ENCODE measurements at places on chromosomes 2 and 18.

- DNase-seq: no peak
Observed at GRCh38 chr2:83109284-83109683, 1349.8 kb downstream of the SUCLG1 start.

- DNase-seq: no peak
Observed at GRCh38 chr2:46267616-46268015, 29.6 kb upstream of the EPAS1 start.

DNA sequence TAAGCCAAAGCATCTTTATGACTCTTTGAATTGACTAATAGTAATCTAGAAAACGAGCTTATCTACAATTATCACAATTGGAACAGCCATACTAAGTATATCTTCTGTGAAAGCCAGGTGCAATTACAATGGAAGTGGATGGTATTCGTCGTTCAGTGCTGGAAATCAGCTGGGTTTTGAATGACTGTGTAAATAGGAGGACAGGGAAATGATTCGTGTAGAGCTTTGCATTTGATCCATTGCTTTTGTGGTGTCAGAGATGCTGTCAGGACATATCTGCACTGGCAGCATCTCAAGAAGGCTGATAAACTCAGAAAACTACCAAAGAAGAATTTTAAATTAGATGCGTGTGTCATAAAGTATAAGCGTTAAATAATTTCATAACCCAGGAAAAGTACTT lies 187.1 kb downstream of the ZNF407 start:
- DNase-seq: no peak

GRCh38 chr2:157441072-157441454 lies 2.8 kb downstream of the CYTIP start:
- no peak for DNase-seq

GRCh38 chr18:48548921-48549320 lies 10.1 kb downstream of the CTIF start:
- no peak for DNase-seq

- DNase-seq: no peak
Observed at GRCh38 chr2:50763776-50764175, 268.2 kb downstream of the NRXN1 start.

GRCh38 chr18:10839421-10839820 lies 309.9 kb downstream of the PIEZO2 start:
- DNase-seq: no peak

- no peak for DNase-seq
Observed at GRCh38 chr2:64203131-64203857, 59.1 kb upstream of the PELI1 start.

GRCh38 chr2:221969087-221969829 lies 329.5 kb downstream of the PAX3 start:
- peak; percentile 21 for DNase-seq

DNA sequence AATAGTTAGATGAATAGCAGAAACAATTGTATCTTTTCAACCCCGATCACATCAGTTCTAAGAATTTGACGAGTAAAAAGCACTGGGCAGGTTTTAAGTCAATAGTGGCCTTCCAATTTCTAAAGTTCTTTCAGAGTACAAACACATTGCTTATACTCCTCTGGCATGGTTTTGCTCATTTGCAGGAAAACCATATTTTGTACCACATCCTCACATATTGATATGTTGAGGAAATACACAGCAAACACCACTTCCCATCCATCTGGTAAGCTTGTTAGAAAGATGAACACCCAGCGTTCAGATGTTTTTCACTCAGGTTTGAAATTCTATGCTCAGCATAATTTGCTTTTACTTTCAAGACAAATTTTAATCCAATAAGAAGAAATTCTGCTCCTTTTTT lies 344.6 kb upstream of the ACVR2A start:
- DNase-seq: no peak

DNA sequence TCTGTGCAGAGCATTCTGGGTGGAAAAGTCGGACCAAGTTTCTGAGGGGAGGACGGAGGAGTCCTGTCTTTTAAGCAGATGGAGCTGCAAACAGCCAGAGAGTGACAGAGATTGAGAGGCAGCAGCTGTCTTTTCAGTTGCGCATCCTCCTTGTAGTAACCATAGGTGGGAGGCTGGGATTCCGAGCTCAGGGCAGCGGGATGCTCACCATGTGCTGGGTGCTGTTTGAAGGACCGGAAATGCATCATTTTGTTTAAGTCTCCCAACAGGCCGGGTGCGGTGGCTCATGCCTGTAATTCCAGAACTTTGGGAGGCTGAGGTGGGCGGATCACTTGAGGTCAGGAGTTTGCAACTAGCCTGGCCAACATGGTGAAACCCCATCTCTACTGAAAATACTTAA lies 93.4 kb downstream of the AGAP1 start:
- no peak for DNase-seq

DNA sequence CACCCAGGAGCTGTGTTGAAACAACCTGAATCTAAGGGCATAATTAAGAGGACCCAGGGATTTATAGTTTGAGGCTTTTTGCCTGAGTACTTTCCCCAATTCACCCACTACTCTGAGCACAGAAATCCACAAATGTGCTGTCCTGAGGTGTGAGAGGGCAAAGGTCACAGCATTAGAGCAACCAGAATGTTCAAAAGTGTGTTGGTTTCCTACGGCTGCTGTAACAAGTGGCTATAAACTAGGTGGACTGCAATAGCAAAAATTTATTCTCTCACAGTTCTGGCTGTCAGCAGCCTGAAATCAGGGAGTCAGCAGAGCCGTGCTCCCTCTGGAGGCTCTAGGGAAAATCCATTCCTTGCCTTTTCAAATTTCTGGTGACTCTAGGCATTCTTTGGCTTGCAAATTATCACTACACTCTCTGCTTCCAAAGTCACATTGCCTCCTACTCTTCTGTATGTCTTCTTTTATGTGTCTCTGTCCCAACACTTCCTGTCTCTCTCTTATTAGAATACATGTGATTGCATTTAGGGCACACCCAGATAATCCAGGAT lies 91.4 kb upstream of the TACR1 start:
- DNase-seq: no peak

DNA sequence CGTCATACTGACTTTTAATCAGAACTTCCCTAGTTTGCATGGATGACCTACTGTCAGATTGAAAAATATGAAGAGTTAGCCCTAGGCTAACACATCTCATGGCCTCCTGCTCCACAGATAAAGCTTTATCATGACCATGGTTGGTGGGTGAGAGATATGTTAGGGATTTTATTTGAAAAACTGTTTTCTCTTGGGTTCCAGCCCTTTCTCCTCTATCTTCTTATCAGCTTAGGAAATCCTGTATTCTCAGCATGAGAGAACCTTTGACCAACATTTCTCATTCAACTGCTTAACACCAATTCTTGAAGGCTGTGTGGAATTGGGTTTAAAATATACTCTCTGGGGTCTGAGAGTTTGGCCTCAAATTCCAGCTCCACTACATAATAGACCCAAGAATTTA lies 1407.0 kb upstream of the CELF4 start:
- no peak for DNase-seq

DNA sequence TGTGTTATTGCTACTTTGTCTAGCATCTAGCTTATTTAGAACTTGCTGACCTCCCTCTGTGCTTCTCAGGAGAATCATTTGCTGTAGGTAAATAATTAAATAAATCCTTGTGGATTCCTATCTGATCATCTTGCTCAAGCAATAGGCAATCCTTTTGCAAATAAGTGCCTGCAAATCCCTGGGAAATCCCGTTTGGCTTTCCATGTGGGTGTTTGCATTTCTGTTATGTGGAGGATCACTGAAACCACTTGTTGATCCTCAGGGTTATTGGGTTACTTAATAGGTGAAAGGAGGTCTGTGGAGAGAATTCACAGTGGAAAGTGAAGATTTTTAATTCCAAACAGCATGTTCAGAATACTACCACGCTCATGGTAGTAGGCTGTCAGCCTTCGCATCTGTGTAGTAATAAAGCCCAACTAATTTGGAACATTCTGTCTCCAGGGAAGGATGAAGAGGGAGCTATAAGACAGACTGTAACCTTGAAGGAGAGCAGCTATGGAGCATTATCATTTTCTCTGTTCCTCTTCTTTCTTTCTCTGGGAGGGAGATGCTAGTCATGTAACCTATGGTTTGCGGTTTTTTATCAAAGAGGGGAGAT lies 72.5 kb downstream of the GULP1 start:
- no peak for DNase-seq

DNA sequence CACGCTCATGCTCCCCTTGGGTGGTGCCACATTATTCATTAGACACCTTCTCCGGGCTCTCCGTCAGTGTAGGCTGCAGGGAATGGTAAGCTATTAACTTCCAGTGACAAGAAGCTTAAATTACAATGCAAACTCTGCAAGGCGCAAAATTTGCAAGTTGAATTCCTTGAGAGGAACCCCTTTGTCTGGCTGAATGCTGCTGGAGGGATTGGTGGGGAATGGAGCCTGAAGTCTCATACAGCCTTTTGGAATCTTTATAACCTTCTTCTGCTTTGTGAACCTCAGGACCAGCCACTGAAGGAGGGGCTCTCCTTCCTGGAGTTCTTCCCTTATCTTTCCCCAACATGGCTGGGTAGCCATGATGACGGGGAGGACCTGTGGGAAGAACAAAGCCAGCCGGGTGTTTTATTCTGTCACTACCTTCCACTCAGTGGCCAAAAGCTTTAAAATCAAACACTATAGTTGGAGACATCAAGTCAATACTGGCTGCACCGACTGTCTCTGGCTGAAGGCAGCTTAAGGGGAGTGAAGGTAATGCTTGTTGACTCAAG lies 220.9 kb upstream of the EPHA4 start:
- DNase-seq: no peak

DNA sequence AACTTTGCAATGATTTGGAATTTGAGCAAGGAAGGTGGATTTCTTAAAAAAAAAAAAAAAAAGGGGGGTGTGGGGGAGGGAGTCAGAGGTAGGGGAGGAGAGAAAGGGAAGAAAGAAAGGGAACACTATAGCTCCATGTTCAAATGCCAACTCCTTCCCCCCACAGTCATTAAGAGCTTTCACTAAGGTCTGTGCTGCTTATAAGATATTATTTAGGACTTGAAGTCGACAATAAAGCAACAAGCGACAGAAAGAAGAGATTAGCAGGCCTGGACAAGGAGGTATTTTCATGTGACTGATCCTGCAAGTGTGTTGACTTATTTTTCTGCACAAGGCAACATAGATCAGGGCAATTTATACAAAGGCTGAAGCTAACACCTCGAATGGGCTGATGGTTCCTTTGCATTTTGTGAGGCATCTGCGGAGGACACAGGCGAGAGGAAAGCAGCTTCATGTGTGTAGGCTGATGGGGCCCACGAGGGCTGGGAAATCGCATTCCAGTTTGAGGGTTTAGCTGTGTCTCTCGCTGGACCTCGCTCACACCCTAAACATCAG lies 382.0 kb downstream of the SOX11 start:
- no peak for DNase-seq

DNA sequence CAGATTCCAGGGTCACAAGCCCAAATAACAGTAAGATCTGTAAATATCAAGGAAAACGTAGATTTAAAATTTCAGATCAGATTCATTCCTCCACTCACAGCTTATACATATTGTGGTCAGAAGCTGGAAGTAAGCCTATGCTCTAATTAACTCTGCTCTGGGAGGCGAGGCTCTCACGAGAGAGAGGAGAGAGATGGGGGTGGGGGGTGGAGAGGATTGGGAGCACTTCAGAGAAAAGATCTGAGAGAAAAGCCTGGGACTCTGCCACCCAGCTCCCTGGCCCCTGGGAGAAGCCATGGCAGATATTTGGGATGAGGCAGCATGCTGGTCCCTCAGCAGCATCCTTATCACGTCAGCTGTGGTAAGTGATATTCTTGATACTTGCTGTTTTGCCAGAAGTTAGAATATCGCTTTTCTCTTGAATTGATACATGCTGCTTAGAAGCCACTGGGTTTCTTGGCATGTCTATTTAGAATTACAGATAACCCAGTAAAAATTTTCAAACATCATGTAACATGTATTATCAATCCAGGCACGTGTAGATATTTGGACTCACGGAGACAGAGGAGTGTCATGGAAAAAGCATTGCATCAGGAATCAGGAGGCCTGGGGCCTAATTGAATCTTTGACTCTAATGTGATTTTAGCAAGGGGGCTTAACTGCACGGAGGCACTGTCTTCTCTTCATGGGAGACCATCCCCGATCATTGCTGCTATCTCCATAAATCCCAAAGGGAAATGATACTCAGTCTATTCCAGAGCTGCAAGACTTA lies 265.4 kb downstream of the HRH4 start:
- peak; percentile 86 for DNase-seq

DNA sequence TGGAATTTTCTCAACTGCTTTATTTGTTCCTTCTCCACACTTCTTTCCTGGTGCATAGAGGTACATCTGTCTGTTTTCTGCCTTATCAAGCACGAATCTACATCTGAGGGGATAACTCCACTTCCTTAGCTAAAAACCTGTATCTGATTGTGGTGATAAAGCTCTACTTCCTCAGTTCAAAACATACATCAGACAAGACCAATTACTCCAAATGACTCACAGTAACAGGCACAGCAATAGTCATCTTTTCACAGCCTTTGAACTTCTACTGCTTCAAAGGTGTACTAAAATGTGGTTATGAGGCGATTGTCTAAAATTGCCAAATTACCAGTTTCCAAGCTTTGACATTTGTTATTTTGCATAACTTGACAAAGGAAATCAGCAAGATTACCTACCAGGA lies 803.6 kb upstream of the ZEB2 start:
- DNase-seq: peak; percentile 6

DNA sequence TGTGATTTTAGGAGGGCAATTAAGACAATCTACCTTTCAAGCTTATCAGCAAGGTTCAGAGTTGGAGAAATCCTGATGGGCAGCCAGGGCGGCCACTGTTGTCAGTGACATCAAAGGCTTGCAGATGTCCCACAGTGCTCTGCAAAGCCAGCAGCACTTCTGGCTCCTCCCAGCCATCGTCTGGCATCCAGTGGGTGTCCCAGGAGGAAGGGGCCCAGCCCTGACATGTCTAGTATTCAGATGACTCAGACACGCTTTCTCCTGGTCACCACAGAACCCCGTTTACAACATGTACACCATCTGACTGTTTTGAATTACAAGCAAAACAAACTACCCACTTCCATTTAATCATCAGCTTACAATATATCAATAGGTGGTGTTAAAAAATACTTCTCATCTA lies 61.4 kb downstream of the CYRIA start:
- DNase-seq: no peak

Data from SK-N-DZ (cell line).